ENCODE measurements at places on chromosomes 16 and 17.

DNA sequence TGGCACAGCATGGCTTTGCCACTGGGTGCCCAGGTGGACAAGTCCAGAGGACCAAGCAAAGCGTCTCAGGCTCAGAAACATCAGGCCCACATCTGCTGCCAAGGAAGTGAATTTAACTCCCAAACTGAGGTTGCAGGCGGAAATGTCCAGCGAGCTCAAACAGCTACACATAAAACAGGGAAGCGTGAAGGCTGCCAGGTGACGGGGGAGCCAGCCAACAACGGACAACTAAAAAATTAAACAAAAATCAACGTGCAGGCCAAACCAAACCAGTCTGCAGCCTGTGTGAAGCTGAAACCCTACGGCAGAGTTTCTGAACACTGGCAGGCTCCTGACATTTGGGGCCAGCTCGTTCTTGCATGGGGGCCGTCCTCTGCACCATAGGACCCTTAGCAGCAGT lies 2.5 kb downstream of the TK1 start:
- DNase-seq: no peak

GRCh38 chr16:50261707-50262235 lies 4.6 kb upstream of the ADCY7 start:
- DNase-seq: no peak

GRCh38 chr16:80751167-80751566 lies 53.2 kb downstream of the CDYL2 start:
- DNase-seq: no peak

GRCh38 chr16:35911899-35912298 lies 2452.5 kb downstream of the TP53TG3F start:
- no peak for DNase-seq

- DNase-seq: no peak
Observed at GRCh38 chr17:72390675-72391508, 270.1 kb downstream of the SOX9 start.

GRCh38 chr16:55001931-55002330 lies 71.3 kb downstream of the IRX5 start:
- no peak for DNase-seq

- no peak for DNase-seq
Observed at GRCh38 chr17:40197550-40197949, 20.3 kb downstream of the RAPGEFL1 start.

DNA sequence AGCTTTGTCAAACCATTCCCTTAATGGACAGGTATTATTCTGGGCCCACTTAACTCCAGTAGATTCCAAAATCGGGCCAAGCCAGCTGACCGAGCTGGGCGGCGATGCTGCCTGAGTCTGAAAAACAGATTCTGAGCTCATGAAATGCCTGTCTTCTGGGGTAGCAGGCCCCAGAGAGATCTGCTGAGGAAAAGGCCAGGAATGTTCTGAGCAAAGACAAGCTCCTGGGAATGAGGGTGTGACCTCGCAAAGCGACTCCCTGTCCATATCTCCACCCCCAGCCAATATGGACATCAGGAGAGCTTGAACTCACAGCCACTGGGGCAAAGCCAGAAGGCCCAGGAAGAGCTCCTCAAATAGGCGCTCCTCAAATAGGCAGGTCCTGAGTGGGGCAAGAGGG lies 23.7 kb downstream of the ZNF423 start:
- no peak for DNase-seq

DNA sequence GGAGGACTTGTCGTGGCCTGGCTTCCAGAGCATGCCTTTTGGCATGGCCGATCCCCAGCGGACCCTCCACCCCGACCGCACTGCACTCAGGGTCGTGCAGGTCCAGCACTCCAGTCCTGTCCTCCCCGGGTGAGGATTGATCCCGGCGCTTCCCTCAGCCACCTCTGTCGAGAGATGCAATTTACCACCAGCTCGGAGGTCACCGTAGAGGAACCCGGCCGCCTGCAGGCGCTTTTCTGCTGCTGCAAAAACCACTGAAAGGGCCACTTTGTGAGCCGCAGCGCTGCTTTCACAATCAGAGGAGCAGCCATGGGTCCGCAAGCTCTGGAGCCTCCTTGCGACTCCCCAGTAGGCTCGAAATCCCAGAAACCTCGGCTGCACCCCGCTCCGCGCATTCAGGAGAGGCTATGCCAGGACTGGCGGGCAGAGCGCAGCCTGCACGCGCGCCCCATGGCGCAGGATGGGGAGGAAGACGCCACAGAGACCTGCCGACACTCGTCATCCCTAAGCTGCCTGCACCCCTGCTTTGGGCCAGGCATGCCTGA lies 134.2 kb downstream of the HS3ST2 start:
- DNase-seq: no peak

DNA sequence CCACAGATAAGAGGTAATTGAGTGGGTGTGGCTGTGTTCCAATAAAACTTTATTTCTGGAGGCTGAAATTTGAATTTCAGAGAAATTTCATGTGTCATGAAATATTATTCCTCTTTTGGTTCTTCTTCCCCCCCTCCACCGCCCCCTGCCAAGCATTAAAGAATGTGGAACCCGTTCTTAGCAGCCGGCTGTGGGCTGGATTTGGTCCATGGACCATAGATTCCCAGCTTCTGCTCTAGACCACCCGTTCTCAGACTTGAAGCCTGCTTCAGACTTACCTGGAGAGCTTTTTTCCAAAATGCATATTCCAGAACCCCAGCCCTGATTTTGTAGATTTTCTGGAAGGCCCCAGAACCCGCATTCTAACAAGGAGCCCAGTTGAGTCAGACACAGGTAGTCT lies 15.1 kb upstream of the LASP1NB start:
- no peak for DNase-seq

- no peak for DNase-seq
Observed at GRCh38 chr16:21183995-21184394, 25.5 kb downstream of the LDAF1 start.

GRCh38 chr17:80363518-80364090 lies 51.4 kb upstream of the ENDOV start:
- DNase-seq: no peak

- DNase-seq: no peak
Observed at GRCh38 chr17:68700421-68700820, 99.3 kb upstream of the FAM20A start.

DNA sequence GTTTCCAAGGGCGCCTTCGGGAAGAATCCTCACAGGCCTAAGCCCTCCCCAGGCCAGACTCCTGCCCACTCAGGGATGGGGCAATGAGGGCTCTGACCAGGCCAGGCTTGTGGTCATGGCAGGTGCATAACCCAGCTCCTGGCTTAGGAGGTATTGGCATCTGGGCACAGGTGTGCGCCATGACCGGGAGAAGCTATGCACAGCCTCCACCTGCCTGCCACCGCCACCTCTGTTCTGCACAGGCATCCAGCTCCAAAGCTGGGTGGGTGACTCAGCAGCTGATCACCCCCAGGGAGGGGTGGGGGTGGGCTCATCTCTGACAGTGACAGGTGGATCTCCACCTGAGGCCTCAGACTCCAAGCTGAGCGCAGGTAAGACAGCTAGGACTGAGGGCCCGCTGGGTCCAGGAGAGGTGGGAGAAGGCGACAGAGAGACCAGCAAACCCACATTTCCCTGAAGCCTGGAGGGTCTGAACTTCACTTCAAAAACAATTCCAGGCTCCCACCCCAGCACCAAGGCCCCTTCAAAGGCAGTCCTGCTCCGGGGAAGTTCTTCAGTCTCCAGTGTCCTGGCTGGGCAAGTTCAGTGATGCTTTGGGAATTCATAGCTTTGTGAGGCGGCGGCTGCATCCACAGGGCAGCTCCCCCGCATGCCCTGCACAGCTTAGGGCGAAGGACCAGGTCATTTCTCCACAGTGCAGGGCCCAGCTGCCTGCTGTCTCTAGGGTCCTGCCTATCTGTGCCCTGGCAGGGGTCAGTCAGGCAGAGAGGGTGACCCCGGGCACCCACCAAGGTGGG lies 121.6 kb upstream of the SMURF2 start:
- no peak for DNase-seq

DNA sequence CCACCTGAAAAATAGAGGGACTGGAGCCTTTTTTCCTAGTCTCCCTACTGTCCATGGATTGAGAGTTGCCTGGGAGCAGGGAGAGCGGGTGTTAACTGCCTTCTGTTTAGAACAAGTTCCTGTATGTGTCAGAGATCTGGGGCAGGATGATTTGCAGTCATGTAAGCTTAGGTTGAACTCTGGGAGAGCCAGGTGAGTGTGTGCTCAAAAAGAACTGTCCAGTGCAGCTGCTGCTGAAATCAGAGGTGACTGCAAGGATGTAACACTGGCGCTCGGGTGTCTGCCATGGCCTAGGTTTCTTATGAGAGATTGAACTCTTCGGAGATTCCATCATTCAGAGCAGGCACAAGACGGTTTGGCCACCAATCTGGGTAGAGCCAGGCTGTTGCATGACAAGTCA lies 432.5 kb downstream of the CDH13 start:
- no peak for DNase-seq

DNA sequence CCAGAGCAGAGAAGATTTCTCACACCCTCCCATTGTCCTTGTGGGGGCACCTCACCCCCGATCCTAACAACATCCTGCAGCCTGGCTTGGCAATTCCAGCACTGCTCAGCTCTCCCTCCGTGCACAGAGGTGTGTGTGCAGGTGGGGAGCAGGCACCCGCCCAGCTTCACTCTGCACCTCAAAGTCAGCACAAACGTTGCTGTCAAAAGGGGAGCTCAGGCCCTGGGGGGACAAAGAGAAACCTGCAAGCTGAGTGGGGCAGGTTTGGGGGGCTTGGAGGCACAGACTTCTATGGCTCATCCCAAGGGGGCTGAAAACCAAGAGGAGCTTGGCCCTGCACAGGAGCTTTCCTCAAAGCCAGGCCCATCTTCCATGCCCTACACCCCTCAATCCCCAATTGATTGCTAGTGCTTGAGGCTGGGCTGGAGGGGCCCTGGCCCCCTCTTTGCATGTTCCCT lies 231.9 kb upstream of the TNRC6C start:
- no peak for DNase-seq

DNA sequence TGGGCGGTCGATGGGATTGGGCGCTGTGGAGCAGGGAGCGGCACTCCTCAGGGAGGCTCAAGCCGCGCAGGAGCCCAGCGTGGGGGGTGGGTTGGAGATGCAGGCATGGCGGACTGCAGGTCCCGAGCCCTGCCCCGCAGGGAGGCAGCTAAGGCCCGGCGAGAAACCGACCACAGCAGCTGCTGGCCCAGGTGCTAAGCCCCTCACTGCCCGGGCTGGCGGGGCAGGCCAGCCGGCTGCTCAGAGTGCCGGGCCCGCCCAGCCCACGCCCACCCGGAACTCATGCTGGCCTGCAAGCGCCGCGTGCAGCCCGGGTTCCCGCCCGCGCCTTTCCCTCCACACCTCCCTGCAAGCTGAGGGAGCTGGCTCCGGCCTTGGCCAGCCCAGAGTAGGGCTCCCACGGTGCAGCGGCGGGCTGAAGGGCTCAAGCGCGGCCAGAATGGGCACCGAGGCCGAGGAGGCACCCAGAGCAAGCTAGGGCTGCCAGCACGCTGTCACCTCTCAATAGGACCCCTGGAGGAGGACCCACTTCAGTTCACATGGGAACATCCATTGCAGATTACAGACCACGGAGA lies 20.5 kb upstream of the METTL16 start:
- DNase-seq: no peak

DNA sequence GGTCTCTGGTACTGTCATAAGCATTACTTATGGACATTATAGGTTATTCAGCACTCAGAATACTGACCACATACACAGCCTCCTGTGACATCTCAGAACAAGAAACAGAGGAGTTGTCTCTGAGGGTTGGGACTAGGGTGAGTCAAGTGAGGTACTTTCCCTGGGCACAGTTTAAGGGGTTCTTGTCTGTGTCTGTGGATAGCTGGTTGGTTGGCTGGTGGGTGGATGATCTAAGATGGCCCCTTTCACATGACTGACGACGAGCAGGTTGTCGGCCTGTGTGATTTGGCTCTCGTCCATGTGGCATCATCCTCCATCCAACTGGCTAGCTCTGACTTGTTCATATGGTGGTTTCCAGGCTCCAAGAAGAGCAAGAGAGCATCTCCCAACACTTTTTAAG lies 163.9 kb downstream of the PRKCB start:
- no peak for DNase-seq

GRCh38 chr16:81599034-81599744 lies 154.6 kb downstream of the CMIP start:
- no peak for DNase-seq

DNA sequence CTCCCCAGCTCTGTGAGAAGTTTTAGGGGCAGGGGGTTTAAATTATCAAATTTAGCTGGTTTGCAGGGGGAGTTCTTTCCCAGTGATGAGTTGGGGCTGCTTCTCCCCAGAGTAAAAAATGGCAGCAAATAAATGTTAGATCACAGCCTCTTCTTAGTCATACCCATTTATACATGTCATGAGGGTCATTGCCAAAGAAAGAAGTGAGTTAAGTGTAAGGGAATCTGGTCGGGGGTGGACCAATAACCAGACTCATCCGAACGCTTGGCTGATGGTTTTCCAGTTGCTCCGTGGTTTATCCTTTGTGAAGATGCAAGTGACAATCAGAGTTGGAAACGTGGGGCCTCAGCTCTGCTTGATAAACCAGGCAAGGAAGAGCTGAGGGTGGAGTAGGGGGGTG lies 87.1 kb downstream of the PLXDC1 start:
- no peak for DNase-seq

GRCh38 chr16:82331974-82332750 lies 162.1 kb upstream of the MPHOSPH6 start:
- no peak for DNase-seq

DNA sequence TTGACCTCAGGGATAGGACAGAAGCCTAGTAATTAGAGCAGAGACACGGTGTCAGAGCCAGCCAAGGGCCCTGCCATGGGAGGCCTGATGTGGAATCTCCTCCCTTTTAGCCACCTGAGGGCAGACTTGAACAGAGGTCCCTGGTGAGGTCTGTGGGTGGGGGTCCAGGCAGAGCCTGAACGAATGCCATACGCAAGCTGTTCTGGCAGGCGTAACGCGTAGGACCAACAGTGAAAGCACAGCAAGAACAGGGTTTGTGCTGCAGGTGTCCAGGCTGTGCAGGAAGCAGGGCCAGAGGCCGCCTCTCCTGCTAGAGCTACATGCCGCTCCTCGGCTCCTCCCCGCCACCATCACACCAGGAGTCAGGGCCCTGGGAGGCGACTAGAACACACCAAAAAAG lies 81.9 kb upstream of the TBX2 start:
- no peak for DNase-seq

DNA sequence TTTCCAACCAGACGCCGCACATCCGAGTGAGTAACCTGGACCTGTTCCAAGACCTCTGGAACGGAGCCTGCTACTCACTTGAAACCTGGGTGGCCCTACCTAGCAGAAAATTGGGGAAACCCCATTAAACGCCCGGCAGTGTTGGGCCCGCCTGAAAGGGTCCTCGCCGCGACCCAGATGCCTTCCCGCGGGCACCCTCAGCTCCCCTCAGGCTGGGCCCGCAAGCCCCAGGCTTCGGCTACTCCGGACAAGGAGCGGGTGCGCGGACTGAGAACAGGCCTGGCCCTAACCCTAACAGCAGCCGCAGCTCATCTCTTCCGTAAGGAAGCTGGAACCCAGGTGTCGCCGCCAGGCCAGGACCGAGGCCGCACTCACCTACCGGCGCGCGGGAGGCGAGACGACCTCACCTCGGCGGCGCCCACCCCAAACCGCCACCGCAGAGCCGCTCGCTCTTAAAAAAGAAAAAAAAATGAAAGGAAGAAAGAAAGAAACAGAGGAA lies 344 bp downstream of the PSME3IP1 start:
- DNase-seq: no peak
